Chondrocyte (in vitro differentiated cells): ENCODE measurements at places on chromosomes 12 and 14. TPM values are rescaled to one million over a fixed set of nuclear protein-coding genes. Genes with fewer than 3 reads are reported as not detected.

Gene ACSM4
- not detected in 3 replicates for total RNA-seq

Gene SNRPF
- 12.4 to 27.1 TPM (median 15.4 TPM) in 3 replicates for total RNA-seq

DNA sequence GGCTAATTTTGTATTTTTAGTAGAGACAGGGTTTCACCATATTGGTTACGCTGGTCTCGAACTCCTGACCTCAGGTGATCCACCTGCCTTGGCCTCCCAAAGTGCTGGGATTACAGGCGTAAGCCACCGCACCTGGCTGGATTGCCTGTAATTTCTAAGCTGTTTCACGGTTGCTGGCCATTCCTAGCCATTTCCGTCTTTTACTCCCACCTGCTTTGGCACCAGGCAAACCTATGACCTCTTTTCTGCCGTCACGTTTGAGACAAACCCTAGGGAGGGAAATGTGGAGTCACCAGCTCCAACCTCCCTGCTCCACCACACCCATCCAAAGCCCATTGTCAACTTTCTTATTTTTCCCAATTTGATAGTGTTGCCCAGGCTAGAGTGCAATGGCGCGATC, 1.2 kb downstream of the GPR132 start:
- no peak for DNase-seq

Gene KERA
- total RNA-seq = not detected in 3 replicates

Gene NANOG
- not detected in 3 replicates for total RNA-seq

GRCh38 chr12:77060136-77060882, 5.1 kb downstream of the E2F7 start:
- no peak for DNase-seq

DNA sequence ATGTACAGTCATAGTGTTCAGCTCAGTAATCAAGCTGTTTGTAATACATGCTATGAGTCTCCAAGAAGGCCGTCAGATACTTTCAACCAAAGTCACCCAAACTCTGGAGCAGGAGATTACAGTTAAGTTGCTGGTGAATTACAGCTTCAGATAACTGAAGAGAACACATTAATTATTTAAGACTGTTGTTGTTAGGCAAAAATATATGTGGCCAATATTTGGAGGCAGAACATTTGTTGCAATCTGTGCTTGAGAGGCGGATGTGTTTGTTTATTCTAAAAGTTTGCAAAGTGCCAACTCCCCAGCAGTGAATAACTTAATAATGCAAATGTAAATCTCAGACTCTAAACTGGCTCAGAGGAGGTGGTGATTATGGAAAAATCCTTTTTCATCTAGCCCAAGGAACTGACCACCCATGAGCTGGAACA, 300.7 kb upstream of the TBX3 start:
- no peak for DNase-seq

Gene PLA2G1B
- total RNA-seq = 0.42 to 1.1 TPM in 2 of 3 replicates, not detected in the other

DNA sequence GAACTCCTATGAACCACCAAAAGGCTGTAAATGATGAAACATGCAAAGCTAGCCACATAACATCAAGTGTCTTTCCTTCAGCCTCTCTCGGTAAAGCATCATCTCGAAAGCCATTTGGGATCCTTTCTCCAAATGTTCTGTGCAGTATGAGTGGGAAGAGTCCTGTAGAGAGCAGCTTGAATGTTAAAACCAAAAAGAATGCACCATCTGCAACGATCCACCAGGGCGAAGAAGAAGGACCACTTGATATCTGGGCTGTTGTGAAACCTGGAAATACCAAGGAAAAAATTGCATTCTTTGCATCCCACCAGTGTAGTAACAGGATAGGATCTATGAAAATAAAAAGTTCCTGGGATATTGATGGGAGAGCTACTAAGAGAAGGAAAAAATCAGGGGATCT, 61.2 kb downstream of the ATG14 start:
- DNase-seq = no peak

- no peak for DNase-seq
Observed at GRCh38 chr12:38386205-38386985, 69.8 kb downstream of the ALG10B start.

Gene TMTC2
- 1.4 to 8.9 TPM (median 1.9 TPM) in 3 replicates for total RNA-seq

GRCh38 chr12:79381248-79382208, 309.2 kb downstream of the PAWR start:
- DNase-seq = no peak

Gene ATL1
- total RNA-seq = 19.0 to 19.4 TPM (median 19.4 TPM) in 3 replicates

- DNase-seq = no peak
Observed at GRCh38 chr14:67857778-67858350, 38.3 kb downstream of the RAD51B start.

Gene PCNX1
- total RNA-seq = 54.3 to 69.5 TPM (median 62.4 TPM) in 3 replicates

Gene AQP6
- total RNA-seq = not detected in 3 replicates

- no peak for DNase-seq
Observed at GRCh38 chr14:61048640-61049039, 67.6 kb downstream of the SLC38A6 start.
